ENCODE measurements at places on chromosomes 3 and 15. TPM values are rescaled to one million over a fixed set of nuclear protein-coding genes. Genes with fewer than 3 reads are reported as not detected.
A peak's percentile ranks its signal among the peaks of the same experiment; 100 is the strongest.

TMEM207 gene
- not detected for total RNA-seq

NPAP1 gene
- total RNA-seq: 0.19 TPM

- DNase-seq: no peak
These were observed 1134.9 kb downstream of the ROBO2 start for GRCh38 chr3:78174821-78175220.

- DNase-seq: no peak
These were observed 24.8 kb downstream of the PEX5L start for GRCh38 chr3:180011927-180012326.

- no peak for DNase-seq
These were observed 101.1 kb downstream of the GREM1 start for GRCh38 chr15:32818758-32819447.

- DNase-seq: no peak
These were observed 37.1 kb upstream of the SLC4A7 start for GRCh38 chr3:27521179-27521871.

DNA sequence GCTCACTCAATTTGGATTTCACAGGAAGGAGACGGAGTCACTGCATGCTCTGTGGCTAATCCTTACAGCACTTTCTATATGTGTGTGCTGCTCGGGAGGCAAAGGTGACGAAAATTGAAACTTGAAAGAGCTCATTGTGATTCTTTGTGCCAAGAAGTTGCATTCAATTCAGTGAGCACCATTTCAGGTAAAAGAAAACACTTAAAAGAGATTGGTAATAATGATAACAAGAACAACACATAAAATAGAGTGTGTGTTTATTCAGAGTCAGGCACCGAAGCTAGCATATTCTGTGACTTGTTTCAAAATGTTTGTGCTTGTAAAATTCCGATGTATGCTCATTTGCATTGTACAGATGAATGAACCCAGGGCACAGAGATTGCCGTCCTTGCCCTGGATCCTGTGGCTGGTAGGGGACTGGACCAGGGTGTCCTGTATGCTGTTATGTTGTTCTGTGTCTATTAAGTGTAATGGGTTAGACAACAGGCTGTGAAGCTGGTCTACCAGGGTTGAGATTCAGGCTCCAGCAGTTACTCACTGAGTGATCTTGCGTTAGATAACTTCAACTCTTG is 193.3 kb upstream of the PROK2 start:
- peak; percentile 25 for DNase-seq

DNA sequence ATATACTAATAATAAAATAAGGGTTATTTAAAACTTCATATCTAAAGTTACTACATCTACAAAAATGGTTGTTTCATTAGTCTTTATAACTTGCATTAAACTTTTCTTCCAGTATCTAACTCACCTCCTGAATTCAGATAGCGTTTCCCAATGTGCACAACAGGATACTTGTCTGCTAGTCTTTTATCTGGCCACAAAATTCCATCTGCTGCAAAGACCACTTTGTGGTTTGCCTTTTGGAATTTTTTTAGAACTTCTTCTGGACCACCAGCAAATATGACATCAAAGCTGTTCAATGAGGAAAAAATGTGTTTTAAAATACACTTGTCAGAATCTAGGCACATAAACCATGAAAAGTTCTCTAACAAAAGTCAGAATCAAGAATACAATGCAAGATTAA is 50.8 kb downstream of the PLOD2 start:
- no peak for DNase-seq

GRCh38 chr15:40087068-40087810 is 21.4 kb downstream of the BMF start:
- DNase-seq: peak; percentile 59

GRCh38 chr3:105888621-105889579 is 20.1 kb upstream of the CBLB start:
- DNase-seq: no peak

All from kidney (tissue), 22 donors.